ENCODE measurements at places on chromosomes 3 and 15. TPM values are rescaled to one million over a fixed set of nuclear protein-coding genes. Genes with fewer than 3 reads are reported as not detected.
A peak's percentile ranks its signal among the peaks of the same experiment; 100 is the strongest.

SNTN gene
- total RNA-seq: not detected

TF gene
- 1.3 TPM for total RNA-seq

KBTBD12 gene
- 0.50 TPM for total RNA-seq

CYP1A2 gene
- not detected for total RNA-seq

RYK gene
- 44.9 TPM for total RNA-seq

SLC12A8 gene
- not detected for total RNA-seq

FETUB gene
- total RNA-seq: not detected

PLS1 gene
- total RNA-seq: 1.0 TPM

ATP8B4 gene
- 0.86 TPM for total RNA-seq

TNNC1 gene
- 3.7 TPM for total RNA-seq

FBLN2 gene
- total RNA-seq: 1.5 TPM

NOX5 gene
- not detected for total RNA-seq

DPPA2 gene
- not detected for total RNA-seq

SAMMSON gene
- not detected for total RNA-seq

MAGEF1 gene
- 4.5 TPM for total RNA-seq

SOX14 gene
- not detected for total RNA-seq

RPP14 gene
- total RNA-seq: 19.4 TPM

CDC25A gene
- 0.22 TPM for total RNA-seq

IGSF10 gene
- not detected for total RNA-seq

GRCh38 chr3:143672396-143673165 is 175.7 kb downstream of the SLC9A9 start:
- H3K27ac ChIP-seq: no peak overlapping the region
- H3K4me1 ChIP-seq: peaks cover 10% of the 10 kb centered on the region
- H3K27me3 ChIP-seq: no peaks in the 10 kb centered on the region
- DNase-seq: no peak

GRCh38 chr3:169467751-169468150 is 195.8 kb downstream of the MECOM start:
- peaks cover 3% of the 10 kb centered on the region for H3K4me1 ChIP-seq
- no peak overlapping the region for H3K4me3 ChIP-seq
- H3K36me3 ChIP-seq: no peaks in the 10 kb centered on the region

- peak overlapping the region; percentile 91 for H3K4me3 ChIP-seq
- peaks cover 16% of the 10 kb centered on the region for H3K4me1 ChIP-seq
- H3K27me3 ChIP-seq: peaks cover 4% of the 10 kb centered on the region
- DNase-seq: no peak
Measured at GRCh38 chr3:42652611-42653302, 740 bp upstream of the ZBTB47 start.

DNA sequence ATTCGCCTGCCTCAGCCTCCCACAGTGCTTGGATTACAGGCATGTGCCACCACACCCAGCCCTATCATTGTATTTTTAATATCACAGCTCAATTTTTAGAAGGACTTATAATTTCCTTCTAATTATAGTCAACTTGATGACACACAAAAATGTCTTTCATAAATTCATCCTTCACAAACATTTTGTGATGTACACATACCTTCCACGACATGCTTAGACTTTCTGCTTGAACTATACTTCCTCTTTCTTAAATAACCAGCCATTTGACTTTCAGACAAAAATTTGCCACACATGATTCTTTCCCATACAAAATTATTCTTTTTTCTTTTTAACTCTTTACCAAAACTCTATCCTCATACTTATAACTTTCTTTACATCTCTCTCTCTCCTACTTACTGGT is 48.4 kb upstream of the CCK start:
- no peaks in the 10 kb centered on the region for H3K36me3 ChIP-seq
- no peak for DNase-seq
- H3K27ac ChIP-seq: no peak overlapping the region
- peaks cover 5% of the 10 kb centered on the region for H3K27me3 ChIP-seq
- no peak overlapping the region for H3K4me3 ChIP-seq

GRCh38 chr15:92625251-92625980 is 30.2 kb downstream of the FAM174B start:
- peaks cover 6% of the 10 kb centered on the region for H3K4me1 ChIP-seq
- H3K4me3 ChIP-seq: no peak overlapping the region
- DNase-seq: no peak
- no peak overlapping the region for H3K27ac ChIP-seq
- H3K27me3 ChIP-seq: peaks cover 11% of the 10 kb centered on the region

GRCh38 chr3:136955813-136956212 is 2.0 kb upstream of the IL20RB start:
- no peak overlapping the region for H3K4me3 ChIP-seq
- H3K4me1 ChIP-seq: peaks cover 16% of the 10 kb centered on the region
- DNase-seq: no peak
- H3K27ac ChIP-seq: peak overlapping the region; percentile 24
- H3K36me3 ChIP-seq: no peaks in the 10 kb centered on the region
- no peaks in the 10 kb centered on the region for H3K27me3 ChIP-seq

GRCh38 chr3:37523361-37523760 is 338.3 kb upstream of the CTDSPL start:
- no peak for DNase-seq
- no peaks in the 10 kb centered on the region for H3K36me3 ChIP-seq
- no peak overlapping the region for H3K27ac ChIP-seq
- peaks cover 36% of the 10 kb centered on the region for H3K27me3 ChIP-seq
- H3K4me3 ChIP-seq: no peak overlapping the region

- peak overlapping the region; percentile 54 for H3K27ac ChIP-seq
- peaks cover 4% of the 10 kb centered on the region for H3K36me3 ChIP-seq
- H3K27me3 ChIP-seq: no peaks in the 10 kb centered on the region
- H3K4me1 ChIP-seq: peaks cover 22% of the 10 kb centered on the region
- no peak for DNase-seq
- no peak overlapping the region for H3K4me3 ChIP-seq
Measured at GRCh38 chr3:156795890-156796481, 30.2 kb upstream of the LEKR1 start.

GRCh38 chr15:66751579-66751978 is 49.5 kb downstream of the SMAD6 start:
- no peak overlapping the region for H3K27ac ChIP-seq
- no peak overlapping the region for H3K4me3 ChIP-seq
- H3K36me3 ChIP-seq: no peaks in the 10 kb centered on the region

DNA sequence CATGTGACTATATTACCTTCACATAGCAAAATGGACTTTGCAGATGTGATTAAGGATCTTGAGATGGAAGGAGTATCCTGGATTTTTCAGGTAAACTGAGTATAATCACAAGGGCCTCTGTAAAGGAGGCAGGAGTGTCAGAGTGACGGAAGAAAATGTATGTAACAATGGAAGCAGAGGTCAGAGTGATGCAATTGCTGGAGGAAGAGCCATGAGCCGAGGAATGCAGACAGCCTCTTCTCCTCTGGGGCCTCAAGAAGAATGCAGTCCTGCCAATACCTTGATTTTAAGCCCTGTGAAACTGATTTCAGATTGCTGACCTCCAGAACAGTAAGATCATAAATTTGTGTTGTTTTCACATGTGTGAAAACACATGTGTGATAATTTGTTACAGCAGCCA is 15.1 kb downstream of the HEMK1 start:
- peak overlapping the region; percentile 83 for H3K27ac ChIP-seq
- peaks cover 48% of the 10 kb centered on the region for H3K4me1 ChIP-seq
- no peaks in the 10 kb centered on the region for H3K27me3 ChIP-seq
- H3K4me3 ChIP-seq: no peak overlapping the region

- H3K4me3 ChIP-seq: no peak overlapping the region
- no peaks in the 10 kb centered on the region for H3K27me3 ChIP-seq
- H3K4me1 ChIP-seq: peaks cover 2% of the 10 kb centered on the region
- peaks cover 3% of the 10 kb centered on the region for H3K36me3 ChIP-seq
- peak overlapping the region; percentile 8 for H3K27ac ChIP-seq
Measured at GRCh38 chr3:115211810-115212492, 64.9 kb upstream of the ZBTB20 start.

- H3K4me3 ChIP-seq: no peak overlapping the region
- H3K27ac ChIP-seq: no peak overlapping the region
- no peaks in the 10 kb centered on the region for H3K27me3 ChIP-seq
- DNase-seq: no peak
- H3K4me1 ChIP-seq: peaks cover 4% of the 10 kb centered on the region
- H3K36me3 ChIP-seq: peaks cover 2% of the 10 kb centered on the region
Measured at GRCh38 chr3:48140336-48140757, 47.9 kb downstream of the CDC25A start.

DNA sequence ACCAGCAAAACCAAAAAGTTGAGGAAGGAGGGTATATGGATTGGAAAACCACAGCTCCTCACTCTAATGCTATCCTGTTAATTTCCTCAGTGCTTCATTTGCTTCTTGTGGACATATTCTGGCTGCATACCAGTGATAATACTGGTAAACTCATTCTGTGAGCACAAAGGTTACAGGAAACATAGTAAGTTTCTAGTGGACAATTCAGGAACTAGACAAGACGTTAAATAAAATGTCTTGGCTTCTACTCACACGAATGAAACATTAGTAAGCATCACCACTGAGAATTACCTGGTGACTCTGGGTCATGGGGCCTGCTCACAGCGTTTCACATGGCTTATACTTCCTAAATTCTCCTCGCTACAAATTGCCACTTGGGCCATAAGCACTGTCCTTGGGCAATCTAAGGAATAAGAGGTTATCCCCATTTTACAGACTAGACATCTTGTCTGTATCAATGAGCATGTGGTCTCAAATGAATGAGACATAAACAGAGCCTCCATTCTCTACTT is 20.1 kb upstream of the PPIB start:
- no peaks in the 10 kb centered on the region for H3K27me3 ChIP-seq
- DNase-seq: no peak
- no peak overlapping the region for H3K4me3 ChIP-seq
- H3K4me1 ChIP-seq: no peaks in the 10 kb centered on the region

DNA sequence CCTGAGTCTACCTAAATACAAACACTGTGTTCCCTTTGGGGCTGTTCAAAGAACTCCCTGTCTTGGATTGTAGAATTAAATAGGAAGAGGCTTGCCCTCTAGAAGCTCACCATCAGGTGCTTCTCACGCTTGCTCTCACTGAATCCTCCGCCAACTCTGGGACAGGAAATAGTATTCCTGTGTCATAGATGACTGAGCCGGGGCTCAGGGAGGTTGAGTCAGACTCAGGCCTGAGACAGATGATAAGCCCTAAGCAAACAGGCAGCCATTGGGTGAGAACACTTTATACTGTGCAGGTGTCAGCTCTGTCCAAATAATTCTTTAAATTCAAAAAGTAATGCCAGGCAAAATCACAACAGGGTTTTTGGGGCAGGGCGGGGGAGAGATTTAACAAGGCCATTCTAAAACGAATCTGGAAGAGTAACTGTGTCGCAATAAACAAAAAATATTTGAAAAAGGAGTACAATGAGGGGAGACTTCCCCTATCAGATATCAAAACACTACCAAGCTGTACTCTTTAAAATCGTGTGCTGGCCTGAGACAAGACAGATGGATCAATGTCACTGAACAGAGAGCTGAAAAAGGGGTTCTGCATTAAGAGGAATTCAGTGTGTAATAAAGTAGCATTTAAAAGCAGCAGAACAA is 59.0 kb downstream of the EPHB3 start:
- DNase-seq: no peak
- peak overlapping the region; percentile 92 for H3K27ac ChIP-seq
- H3K27me3 ChIP-seq: peaks cover 36% of the 10 kb centered on the region
- peaks cover 18% of the 10 kb centered on the region for H3K4me1 ChIP-seq
- no peak overlapping the region for H3K4me3 ChIP-seq

- no peaks in the 10 kb centered on the region for H3K27me3 ChIP-seq
- peaks cover 11% of the 10 kb centered on the region for H3K36me3 ChIP-seq
- peaks cover 43% of the 10 kb centered on the region for H3K4me1 ChIP-seq
- H3K27ac ChIP-seq: peak overlapping the region; percentile 65
Measured at GRCh38 chr3:15300323-15301078, 31.9 kb downstream of the SH3BP5 start.

GRCh38 chr3:123780656-123781055 is 103.5 kb downstream of the MYLK start:
- no peaks in the 10 kb centered on the region for H3K36me3 ChIP-seq
- H3K4me3 ChIP-seq: no peak overlapping the region
- no peaks in the 10 kb centered on the region for H3K4me1 ChIP-seq
- peaks cover 34% of the 10 kb centered on the region for H3K27me3 ChIP-seq
- no peak for DNase-seq

- peaks cover 31% of the 10 kb centered on the region for H3K27me3 ChIP-seq
- H3K4me1 ChIP-seq: peaks cover 9% of the 10 kb centered on the region
- peaks cover 4% of the 10 kb centered on the region for H3K36me3 ChIP-seq
- no peak for DNase-seq
Measured at GRCh38 chr15:43220991-43221403, at the start of gene EPB42. EPB42 (minus strand) TSS chr15:43221018; CDS start chr15:43220825, 193 bp downstream.
